Hindlimb muscle (tissue), 1 donor: ENCODE measurements at places on chromosomes 7 and 10. TPM values are rescaled to one million over a fixed set of nuclear protein-coding genes. Genes with fewer than 3 reads are reported as not detected.

The FXYD4 gene
- 1.1 TPM for polyA plus RNA-seq

The WNT8B gene
- 0.09 TPM for polyA plus RNA-seq

The CALHM3 gene
- polyA plus RNA-seq: not detected

The RBM28 gene
- polyA plus RNA-seq: 43.3 TPM

The ZNF33A gene
- 14.9 TPM for polyA plus RNA-seq

The ASZ1 gene
- not detected for polyA plus RNA-seq

The NFKB2 gene
- 18.7 TPM for polyA plus RNA-seq

The TMEM213 gene
- 0.13 TPM for polyA plus RNA-seq

The ZNF727 gene
- polyA plus RNA-seq: 0.17 TPM

The MRLN gene
- 172 TPM for polyA plus RNA-seq

DNA sequence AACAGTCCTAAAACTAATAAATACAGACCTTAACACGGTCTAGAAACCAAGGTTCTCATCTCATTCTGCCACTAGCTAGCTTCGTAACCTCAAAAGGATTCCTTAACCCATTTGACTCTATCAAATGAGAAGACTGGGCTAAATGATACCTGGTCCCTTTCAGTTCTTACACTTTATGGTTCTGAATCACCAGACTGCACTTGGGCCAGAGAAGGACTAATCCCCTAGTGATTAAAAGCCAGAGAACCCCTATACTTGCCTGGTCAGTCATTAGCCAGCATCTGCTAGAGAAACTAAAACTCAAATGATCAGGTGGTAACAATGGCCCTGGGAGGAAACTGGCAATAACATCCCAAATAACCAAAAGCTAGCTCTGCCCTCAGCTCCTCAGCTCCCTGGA is 16.8 kb downstream of the TMEM243 start:
- no peak for DNase-seq

- DNase-seq: no peak
These were observed 474.3 kb downstream of the SEMA3D start for GRCh38 chr7:84712374-84713121.

DNA sequence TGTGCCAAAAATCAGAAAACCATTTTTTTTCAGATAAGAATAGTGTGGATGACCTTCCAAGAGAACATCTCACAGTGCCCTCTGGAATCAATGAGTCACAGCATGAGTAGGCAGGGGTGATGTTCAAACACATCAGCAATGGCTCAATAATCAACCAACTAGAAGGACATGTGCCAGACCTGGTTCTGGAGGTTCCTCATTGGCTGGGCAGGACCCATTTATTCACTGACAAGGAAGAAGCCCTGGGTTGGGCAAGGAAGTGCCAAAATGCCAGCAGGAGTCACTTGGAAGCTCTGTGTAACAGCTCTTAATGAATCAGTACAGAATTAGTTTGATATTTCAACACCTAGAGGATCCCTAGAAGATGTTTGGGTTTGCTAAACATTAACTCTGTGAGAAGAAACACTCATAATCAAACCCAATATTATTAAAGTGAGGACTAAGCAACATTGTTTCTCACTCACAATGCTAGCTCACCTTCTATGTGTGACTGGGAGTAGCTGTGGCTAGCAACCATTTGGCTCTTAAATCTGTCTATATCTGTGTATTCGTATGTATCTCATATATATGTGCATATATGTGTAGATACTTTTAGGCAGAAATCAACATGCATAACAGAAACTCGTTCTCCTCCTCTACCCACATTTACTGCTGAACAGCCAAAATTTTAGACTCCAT is 72.3 kb upstream of the APBB1IP start:
- no peak for DNase-seq

DNA sequence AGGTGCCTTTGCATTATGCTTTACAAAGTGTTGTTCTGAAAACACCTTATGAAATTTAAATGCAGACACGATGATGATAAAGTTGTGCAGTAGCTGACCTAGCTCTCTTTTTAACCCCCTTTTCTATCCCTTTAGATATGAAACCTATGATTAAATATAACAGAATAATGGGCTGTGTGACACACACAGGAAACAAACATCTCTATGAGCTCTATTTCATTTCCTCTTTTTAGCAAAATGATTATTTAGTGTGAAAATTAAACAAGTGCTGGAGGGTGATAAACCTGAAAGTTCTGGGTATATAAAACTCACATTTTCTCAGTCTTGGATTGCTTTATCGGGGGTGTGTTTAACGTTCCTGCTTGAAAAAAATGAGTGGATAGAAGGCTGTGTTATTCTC is 1310.5 kb upstream of the CELF2 start:
- no peak for DNase-seq

- no peak for DNase-seq
These were observed 226.0 kb downstream of the SORCS1 start for GRCh38 chr10:106938513-106938912.

DNA sequence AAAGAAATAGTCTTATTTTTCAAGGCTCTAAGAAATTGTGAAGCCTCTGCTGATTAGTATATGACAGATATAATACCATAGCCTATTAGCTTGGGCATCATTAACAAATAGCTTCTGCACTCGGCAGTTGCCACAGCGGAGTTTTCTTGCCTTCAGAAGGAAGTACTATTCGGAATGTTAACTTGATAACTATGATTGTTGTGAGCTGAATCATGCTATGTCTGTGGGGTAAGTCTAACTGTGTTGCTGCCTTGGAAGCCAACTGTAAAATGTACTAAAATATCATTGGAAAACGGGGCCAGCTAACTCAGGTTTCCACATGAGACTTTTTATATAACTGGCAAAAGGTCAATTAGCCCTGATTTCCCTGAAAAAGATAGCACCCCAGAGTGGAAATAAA is 93.2 kb downstream of the TWIST1 start:
- DNase-seq: no peak

DNA sequence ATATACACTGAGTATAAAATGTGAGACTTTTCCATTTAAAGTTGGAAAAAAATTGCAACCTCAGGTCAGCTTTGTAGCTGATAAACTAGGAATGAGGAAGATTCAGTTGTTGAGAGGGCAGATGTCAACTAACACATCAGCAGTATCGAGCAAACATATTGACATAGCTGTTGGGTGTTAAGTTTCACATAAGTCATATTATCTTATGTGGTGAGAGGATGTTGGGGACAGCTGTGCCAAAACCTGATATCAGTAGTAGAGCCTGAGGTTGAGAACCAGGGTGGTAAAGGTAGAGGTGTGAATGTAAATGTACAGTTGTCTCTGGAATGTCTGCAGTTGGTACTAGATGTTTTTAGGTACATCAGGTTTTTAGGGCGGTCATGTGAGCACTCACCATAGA is 5.0 kb downstream of the ZRANB1 start:
- no peak for DNase-seq

GRCh38 chr7:23234569-23235296 is 11.8 kb upstream of the GPNMB start:
- DNase-seq: no peak

- DNase-seq: no peak
These were observed 94.5 kb downstream of the INPP5A start for GRCh38 chr10:132632091-132632561.

- DNase-seq: peak; percentile 72
These were observed 30.1 kb upstream of the CDHR3 start for GRCh38 chr7:105932835-105933477.

DNA sequence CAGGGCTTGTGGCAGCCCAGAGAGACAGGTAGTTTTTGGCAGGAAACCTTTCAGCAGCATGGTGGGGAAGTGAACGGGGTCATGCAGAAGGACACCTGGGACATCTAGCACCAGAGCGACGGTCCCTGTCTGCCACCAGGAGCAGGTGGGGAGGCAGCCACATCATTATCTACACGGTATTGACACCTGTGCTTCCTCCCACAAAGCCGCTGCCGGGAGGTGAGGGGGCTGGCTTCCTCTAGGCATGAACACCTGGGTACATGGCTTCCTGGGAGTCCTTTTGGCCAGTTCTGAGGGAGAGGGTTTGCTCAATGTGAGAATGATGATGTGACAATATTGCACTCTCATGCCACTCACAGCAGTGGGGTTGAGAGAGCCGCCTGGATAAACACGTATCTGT is 275.2 kb downstream of the ACTR3B start:
- DNase-seq: no peak

- DNase-seq: no peak
These were observed 7.4 kb upstream of the TTYH3 start for GRCh38 chr7:2624293-2624886.
